ENCODE measurements at places on chromosomes 2 and 18.

GRCh38 chr2:236712961-236713673, 143.5 kb downstream of the ACKR3 start:
- DNase-seq = no peak

DNA sequence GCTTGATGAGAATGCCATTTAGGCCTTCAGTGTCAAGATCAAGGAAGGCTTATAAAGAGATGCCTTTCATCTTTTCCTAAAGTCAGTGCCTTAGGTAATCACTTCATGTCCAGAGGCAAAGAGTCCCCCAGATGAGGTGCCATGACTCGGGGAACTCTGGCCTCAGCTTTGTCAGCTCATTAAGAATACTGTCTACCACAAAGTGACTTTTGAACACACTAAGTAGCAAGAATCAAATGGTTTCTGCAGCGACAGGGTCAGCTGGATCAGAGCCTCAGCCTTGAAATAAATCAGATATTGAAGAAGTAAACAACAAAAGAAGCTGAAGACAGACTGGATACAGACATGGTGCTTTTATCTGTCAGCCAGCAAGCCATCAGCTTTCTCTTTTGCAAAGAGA, 120.1 kb upstream of the SLC39A10 start:
- no peak for DNase-seq

DNA sequence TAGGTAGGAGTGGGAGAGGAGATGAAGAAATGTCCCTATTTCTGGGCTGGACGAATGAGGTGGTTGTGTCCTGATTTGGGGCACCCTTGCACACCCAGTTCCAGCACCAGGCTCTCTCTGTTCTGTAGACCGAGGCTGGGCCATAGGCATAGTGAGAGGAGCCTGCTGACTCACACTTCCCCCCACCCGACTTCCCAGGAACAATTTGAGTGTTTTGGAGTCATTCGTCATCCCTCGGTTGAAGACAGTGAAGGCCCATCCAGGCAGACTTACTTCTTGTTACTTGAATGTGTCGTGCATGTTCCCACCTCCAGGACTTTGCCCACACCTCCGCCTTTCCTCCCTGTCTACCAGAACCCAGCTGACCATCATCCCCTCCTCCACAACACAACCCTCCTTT, 179.1 kb downstream of the HAUS1 start:
- DNase-seq = no peak

- DNase-seq = no peak
These were observed 34.2 kb upstream of the NCOA1 start for GRCh38 chr2:24456599-24457556.

GRCh38 chr18:9835113-9835755, 50.5 kb upstream of the TXNDC2 start:
- no peak for DNase-seq

GRCh38 chr18:10062302-10063300, 148.8 kb downstream of the VAPA start:
- no peak for DNase-seq

GRCh38 chr2:43169099-43169945, 57.1 kb downstream of the ZFP36L2 start:
- DNase-seq = no peak

DNA sequence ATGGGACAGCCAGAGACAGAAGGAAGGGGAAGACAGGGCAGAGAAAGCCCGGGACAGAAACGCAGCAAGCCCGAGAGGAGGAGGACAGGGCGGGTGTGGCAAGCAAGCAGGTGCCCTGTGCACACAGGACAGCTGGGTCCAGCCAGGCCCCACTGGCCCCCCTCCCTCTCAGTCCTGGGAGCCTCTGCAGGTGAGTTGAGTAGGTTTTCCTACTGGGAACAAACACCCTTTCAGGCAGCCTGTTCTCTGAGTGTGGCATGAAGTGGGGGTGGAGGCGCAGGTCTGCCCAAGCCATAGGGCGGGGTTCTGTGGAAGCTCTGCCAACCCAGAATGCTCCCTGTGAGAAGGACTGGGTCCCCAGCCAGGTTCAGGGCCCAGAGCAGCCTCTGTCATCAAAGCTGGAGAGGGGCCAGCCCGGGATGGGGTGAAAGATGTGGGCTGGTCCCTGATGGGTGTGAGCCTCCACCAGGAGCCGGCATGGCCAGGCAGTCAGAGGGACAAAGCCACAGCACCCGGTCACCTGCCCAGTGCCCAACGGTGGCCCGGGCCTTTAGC, 129.4 kb downstream of the TFCP2L1 start:
- DNase-seq = no peak

DNA sequence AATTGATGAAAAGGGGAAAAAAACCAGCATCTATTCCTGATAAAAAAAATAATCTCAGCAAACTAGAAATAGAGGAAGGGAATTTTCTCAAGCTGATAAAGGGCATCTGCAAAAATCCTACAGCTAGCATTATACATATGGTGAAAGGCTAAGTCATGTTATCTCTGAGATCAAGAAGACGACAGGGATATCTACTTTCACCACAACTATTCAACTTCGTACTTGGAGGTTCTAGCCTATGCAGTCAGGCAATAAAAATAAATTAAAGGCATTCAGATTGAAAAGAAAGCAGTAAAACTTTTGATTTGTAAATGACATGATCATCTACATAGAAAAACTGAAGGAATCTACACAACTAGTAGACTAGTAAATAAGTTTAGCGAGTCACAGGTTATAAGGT, 58.2 kb downstream of the CAB39 start:
- DNase-seq = no peak

GRCh38 chr18:63848159-63848558, 39.3 kb upstream of the SERPINB2 start:
- DNase-seq = no peak

DNA sequence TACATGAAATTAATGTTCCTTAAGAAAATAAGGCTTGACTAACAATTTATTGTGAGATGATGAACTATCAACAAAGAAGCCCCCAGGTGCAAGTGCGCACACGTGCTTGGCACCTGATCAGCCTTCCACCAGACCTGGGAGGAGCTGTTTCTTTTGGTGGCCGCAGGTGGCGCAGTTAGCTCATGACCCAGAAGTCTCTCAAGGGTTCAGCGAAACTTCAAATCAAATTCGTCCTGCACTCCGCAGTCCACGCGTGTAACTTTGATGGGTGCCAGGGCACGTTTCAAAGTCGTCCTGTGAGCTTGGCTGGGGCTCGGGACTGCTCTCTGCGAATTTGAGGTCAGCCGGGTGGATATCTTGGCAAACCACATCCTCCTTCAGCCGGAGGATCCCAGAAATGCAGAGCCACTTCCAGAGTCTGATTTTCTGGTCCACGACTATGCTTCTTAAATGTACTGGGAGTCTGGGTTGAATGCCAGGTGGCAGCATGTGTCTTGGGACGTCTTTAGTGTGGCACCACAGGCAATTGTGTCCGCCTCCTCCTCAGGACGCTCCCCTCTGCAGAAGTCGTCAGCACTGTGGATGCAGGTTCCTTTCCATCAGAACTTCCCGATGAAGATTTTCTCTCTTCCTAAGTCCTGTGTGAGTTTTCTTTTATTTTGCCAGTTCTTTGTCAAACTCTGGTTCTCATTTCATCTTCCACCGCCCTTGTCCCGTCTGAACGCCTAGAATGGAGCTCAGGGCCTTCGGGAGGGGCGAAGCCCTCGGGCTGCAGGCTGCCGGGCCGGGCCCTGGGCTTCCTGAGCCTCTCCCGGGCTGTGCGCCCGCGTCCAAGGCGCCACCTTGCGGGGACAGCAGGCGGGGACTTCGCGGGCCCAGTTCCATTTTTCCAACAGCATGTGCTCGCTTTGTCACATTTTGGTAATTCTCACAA, 61.3 kb upstream of the RAPGEF4 start:
- DNase-seq = no peak

DNA sequence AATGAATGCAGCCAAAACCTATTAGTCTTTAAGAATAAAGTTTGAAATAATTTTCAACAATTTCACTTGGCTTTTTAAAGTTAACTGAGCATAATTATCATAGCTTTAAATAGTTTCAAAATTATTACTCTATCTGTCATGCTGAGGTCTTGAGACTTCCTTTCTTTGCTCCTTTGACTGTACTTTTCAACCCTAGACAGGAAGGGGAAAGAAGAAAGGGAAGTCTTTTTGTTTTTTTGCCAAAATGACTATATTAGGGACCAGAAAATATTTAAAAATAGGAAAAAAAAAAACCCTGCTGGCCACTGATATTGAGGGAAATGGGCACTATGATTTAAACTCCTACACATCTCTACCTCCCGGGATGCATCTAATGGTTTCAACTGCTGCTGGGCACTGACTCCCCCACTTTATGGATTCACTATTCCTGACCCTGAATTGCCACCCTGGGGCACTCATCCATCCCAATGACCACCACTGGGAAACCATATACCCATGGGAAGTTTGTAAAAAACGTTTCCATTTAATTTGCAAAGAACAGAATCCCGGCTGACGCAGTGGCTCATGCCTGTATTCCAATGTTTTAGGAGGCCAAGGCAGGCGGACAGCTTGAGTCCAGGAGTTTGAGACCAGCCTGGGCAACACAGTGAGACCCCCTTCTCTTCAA, 50.5 kb downstream of the GAREM1 start:
- DNase-seq = no peak

DNA sequence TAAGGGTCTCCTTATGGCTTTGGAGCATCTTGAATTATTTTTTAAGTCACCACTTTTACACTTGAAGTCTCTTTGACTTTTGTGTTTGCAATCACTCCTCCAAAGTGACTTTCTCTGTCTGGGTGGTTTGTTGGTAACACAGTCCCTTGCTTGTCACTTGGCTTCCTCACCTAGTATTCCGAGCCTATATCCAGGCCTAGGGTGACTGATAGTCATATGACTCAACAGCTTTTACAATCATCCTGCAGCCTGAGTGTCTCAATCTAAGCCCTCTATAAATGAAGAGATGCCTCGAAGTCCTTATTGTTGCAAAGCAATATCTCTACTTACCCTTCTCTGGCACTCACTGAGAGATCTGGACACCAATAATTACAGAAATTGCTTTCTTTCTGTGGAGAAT, 53.9 kb upstream of the SETBP1 start:
- no peak for DNase-seq

GRCh38 chr2:129748250-129748649, 231.2 kb upstream of the RAB6C start:
- no peak for DNase-seq
